Naive thymus-derived CD8-positive, alpha-beta T cell (primary cell): ENCODE measurements at places on chromosomes 3 and 15. TPM values are rescaled to one million over a fixed set of nuclear protein-coding genes. Genes with fewer than 3 reads are reported as not detected.

- no peak for DNase-seq
Observed at GRCh38 chr3:50982540-50983325, 308.0 kb downstream of the DOCK3 start.

- no peak for DNase-seq
Observed at GRCh38 chr3:195085356-195086130, 185.4 kb downstream of the XXYLT1 start.

DNA sequence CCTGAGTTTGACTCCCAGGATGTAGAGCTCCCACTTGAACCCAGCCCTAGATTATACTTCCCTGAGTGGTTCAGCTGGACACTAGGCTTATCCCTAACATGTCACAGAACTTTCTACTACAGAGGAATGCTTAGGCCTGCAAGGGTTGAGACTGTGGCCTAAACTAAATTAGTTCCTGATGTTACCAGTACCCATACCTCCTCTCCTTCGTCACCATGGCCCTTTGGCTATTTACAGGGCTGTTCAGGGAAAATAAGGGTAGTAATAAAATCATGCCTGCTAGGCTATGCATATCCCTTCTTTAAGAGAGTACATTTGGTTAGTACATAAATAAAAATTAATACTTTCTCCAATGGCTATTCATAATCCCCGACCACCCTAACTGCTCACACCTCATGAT lies 356.4 kb upstream of the RASGRP1 start:
- no peak for DNase-seq

DNA sequence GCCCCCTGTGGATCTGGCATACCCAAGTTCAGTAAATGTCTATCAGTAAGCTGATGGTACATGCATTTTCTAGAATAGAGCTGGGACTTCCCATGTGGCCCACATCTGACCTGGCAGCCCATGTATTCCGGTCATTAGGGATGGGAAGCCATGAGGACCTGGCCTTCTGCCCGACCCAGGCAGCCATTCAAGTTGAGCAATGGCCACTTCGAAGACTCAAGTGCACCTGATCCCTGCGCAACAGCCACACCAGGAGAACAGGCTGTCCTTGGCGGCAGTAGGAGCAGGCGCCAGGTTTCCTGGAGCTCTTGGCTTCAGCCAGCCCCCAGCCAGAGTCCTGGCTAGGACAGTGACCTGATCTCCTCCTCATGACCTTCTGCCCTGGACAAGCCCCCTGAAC lies 14.6 kb downstream of the HEMK1 start:
- DNase-seq, result no peak

The GOLGA6D gene
- not detected for polyA plus RNA-seq

GRCh38 chr15:59894835-59895234 lies 109.3 kb upstream of the FOXB1 start:
- DNase-seq, result no peak

GRCh38 chr3:179672918-179673317 lies 20.1 kb downstream of the USP13 start:
- no peak for DNase-seq

DNA sequence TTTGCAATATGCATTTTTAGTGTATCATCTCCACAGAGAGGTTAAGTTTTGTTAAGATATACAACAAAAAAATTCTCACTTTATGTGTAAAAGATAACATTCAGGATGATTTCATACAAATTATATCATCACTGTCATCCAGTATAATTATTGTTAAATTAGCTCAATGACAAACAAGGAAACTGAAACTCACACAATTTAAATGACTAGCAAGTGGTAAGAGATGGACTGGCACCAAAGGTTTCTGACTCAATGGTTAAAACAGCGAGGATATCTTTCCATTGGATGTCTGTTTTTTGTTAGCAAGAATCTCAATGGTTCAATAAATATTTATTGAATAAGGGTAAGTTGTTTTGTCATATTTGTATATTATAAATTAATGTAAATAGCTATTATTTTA lies 22.6 kb downstream of the CIP2A start:
- no peak for DNase-seq

The SMCO1 gene
- not detected for polyA plus RNA-seq

DNA sequence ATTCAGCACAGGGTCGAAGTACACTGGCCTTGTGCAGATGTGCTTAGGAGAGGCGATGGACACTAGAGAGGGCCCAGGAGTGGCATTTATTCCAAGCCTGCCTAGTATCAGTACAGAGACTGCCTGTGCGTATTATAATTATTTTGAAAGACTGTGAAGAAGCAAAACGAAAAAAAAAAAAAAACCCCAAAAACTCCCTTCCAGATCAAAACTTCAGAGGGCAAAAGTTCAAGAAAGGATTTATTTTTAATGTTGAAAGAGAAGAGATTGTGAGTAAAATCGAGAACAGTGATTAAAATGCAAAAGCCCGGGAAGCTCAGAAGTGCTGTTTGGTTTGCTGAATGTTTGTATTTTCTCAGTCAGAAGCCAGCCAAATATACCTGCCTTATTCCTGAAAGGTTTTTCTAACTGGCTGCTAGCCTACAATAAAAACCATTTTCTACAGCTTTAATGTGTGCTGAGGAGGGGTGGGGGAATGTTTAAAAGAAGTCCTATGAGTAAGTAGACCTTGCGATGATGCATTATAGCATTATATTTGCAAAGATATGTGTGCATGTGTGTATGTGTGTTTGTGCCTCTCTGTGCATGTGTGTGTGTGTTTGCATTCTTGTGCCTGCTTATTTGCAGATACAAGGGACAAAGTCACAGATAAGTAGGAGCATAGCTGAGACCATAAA lies 19.3 kb upstream of the LZTFL1 start:
- no peak for DNase-seq

DNA sequence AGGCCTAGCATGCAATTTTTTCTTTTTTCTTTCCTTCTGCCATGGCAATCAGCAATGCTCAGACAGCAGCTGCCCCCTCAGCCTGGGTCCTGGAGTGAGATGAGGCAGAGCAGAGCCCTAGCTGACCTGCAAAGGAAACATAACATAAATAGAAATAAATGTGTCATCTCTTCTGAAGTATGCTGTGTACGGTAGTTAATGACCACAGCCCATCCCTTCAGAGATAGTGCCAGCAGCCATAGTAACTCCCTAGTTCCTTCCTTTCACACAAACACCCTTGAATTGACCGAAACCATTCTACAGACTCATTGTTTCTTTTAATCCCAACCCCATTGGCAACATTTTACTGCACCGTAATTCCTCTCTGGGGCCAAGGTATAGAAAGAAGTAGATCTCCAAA lies 8.4 kb upstream of the CD47 start:
- no peak for DNase-seq

DNA sequence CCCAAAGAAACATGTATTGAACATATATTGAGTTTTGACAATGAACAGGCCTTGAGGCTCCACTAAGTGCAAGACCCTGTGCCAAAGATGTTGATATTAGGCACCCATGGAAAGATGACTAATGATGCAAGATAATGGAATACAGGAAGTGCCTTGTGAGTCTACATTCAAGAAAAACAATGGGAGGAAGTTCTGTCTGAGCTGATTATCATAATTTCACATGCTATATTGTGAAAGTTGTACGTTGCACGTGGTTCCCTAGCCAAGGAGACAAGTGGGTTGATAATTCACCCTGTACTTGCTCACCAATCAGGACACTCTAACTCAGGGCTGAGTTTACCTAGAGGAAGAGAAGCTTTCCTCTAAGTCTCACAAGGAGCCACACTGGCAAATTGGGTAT lies 186.9 kb upstream of the STAC start:
- DNase-seq, result no peak

DNA sequence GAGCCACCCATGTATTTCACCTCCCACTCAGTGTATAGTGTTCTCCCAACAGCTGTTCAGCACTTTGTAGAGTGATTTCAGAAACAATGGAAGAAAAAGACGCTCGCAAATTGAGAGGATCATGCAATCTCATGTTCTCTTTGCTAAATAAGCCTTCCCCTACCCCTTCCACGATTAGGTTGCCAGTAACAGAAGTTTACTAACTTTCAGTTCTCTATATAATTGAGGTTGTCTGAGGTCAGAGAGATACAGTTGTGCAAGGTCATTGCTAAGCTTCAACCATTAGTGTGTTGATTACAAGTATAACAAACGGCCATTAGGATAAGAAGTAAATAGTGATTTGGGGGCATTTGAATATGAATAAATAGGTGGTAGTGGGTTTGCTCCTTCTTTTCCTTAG lies 99.6 kb downstream of the TUSC7 start:
- no peak for DNase-seq

The SLCO2A1 gene
- polyA plus RNA-seq, result not detected

GRCh38 chr3:196115678-196116083 lies 33.8 kb upstream of the TFRC start:
- no peak for DNase-seq

DNA sequence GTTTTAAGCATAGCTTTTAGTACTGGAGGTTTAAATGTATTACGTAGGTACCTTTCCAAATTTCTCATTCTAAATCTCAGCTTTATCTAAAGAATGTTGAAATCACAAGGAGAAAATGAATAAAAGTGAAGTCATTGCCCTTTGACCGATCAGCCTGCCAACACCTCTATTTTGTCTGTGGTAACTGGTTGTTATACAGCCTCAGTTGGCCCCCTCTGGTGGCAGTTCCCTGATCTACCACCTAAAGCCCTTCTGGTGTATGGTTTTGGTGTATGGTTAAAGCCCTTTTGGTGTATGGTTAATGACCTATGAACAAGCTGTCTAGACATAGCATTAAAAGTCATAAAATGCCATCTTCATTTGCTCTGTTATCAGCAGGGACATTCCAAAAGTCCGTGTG lies 378.2 kb upstream of the AZI2 start:
- no peak for DNase-seq

DNA sequence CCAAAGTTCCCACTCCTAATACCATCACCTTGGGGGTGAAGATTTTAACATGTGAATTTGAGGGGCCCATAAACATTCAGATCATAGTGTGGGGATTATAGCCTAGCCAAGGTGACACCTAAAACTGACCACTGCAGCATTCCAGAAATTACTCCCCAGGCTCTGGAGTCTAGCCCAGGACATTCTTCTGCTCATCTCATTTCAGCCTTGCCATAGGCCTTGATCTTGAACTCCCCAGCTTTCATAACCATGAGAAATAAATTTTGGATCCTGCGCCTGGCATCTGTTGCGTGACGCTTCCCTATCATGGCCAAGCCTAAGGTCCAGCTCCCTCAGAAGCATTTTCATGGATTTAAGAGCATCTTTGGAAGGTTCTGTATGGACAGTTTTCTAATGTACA lies 502.9 kb upstream of the THBS1 start:
- no peak for DNase-seq

The DUOXA2 gene
- polyA plus RNA-seq, result not detected

DNA sequence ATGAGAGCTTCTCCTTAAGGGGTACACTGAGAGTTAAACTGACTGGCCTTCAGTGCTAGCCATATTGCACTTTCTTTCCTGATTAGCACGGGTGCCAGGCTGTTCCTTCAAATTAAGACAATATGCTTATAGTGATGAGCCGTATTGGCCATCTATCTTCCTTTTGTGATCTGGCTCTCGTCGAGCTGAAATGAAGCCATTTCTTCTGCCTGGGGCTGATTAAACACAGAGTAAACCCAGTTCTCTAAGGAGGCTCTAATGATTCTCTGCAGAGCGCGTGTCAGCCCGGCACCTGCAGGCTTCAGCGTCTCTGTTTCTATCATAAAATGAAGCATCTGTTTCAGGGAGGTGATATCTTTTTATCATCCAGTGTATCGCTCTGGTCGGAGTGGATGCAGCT lies 107.5 kb upstream of the NR2F2 start:
- no peak for DNase-seq

The MYLK gene
- polyA plus RNA-seq, result 0.10 TPM

The GFM1 gene
- 26.7 TPM for polyA plus RNA-seq

The ALDH1A3 gene
- polyA plus RNA-seq, result not detected

The COL6A5 gene
- not detected for polyA plus RNA-seq

The SGO1 gene
- 0.49 TPM for polyA plus RNA-seq

DNA sequence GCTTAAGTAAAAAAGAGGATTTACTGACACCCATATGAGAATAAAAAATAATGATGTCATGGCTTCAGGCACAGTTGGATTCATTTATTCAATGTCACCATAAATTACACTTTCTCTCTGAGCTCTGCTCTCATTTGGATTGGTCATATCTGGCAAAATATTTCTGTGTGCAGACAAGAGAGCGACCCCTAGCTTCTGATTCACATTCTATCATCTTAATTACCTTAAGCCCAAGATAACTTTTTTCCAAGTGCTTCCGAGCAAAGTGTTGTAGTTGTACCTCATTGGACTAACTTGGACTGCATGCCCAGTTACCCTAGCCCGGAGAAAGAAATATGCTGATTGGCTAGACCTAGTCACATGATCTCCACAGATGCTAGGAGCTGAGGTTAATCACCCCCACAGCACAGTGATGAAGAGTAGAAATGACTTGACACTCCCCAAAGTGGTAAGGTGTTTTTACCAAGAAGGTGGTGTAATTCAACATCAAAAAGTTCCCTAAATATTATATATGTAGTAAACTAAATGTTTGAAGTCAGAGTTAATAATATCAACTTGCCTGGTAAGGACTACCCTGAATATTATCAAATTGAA lies 552.2 kb upstream of the SUCLG2 start:
- DNase-seq, result no peak

DNA sequence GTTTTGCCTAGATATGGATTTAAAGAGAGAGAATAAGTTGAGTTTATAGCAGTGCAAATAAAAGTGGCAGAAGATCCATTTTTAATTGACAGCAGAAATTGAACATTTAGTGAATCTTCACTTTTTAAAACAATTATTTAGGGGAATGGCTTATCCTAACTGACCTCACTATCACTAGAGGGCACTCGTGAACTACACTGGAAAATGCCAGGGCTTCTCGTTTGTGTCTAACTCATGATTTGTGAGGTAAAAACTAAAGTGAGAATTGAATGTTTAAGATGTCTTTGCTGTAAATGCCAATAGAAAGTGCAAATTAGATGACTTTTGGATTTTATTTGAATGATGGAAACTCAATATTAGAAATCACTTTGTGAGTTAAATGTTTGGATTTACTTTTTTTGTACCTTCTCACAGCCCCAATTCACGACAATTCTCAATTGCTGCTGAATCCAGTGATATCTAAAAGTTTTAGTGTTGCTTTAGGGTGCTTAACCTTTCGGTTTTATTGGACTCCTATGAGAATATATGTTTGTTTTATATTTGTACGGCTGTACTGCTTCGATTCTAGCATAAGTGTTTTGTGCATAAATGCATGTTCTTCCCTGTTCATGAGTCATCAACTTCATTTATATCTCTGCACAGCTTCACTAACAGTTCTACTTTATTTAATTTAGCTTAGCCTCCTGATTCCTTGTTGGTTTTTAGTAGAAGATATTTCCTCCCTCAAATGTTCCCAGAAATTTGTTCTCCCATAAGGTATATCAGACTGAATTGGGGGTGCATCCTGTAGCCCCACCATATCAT lies 462.1 kb downstream of the MFSD1 start:
- DNase-seq, result no peak

GRCh38 chr3:117263270-117263669 lies 553.7 kb downstream of the TUSC7 start:
- DNase-seq, result no peak

DNA sequence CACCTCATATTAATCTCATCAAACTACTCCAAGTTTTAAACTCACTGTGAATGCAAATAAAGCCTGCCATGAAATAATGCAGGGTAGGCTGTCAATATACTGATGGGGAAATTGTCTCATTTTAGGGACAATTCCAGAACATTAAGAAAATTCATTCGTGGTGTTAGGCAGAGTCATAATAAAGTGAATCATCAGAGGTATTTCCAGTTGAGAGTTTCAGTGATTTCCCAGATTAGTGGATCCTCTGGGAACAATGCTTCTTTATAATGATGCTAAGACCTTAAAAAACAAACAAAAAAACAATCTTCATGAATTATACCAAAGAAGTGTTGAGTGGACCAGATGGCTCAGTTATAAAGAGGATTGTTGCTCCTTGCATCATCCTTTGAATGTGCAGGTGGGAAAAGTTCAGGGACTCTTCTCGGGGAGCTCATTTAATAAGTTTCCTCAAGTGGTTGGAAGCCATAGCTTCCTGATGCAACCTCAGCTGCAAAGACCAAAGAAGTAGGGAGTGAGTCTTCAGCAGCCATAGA lies 360.9 kb upstream of the TRIM42 start:
- DNase-seq, result no peak
